CD4-positive, alpha-beta T cell treated with Interleukin-6 for 4 hours (primary cell): ENCODE measurements at places on chromosomes 5 and 9.

- DNase-seq, result no peak
Measured at GRCh38 chr9:124574534-124575375, 67.6 kb upstream of the NR5A1 start.

DNA sequence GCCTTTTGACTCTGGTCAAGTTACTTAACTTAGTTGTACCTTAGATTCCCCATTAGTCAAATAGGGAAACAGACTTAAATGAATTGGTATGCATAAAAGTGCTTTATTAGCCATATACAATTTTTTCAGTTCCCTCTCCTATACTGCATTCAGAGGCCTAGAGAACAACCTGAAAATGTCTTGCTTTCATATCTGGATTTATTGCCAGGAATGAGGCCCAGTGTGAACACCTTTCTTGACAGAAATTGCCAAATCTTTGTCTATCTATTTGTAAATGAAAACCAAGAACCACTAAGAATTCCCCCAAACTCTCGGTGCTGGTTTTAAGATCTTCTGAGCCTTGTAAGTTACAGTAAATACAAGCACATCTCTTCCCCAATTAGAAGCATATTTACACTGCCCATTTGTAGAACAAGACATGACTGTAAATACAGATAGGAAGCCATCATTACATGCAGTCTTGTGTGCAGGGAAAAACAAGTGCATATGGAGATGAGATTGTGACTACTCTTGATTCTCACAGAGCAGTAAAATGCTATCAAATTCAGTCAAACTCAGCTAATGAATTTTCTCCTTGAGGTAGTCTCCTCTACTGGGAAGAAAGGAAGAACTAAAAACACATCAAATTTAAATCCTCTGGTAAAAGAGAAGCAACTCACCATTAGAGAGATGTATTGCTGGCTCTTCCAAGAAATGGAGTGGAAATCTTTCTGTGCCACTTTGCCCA, 5.2 kb upstream of the FAM13B start:
- no peak for DNase-seq

GRCh38 chr5:93070938-93071337, 510.1 kb downstream of the NR2F1-AS1 start:
- no peak for DNase-seq

- peak; percentile 49 for DNase-seq
Measured at GRCh38 chr5:157540707-157541446, 34.7 kb downstream of the ADAM19 start.

DNA sequence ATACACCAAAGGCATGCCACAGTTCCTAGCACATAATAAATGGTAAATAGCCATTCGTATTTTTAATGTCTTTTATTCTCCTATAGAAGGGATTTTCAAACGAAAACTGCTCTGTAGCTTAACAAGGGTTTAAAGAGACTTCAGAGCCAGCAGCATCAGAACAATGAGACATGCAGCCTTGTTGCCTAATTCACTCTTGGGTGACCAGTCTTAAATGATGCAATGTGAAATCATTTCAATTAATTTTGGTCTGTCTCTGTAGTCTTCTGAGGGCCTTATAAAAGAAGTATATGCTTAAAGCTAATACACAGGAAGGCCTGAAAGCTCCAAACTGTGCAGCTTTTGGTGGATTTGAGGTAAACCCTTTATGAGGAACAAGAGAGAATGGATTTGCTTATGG, 888.8 kb upstream of the WWC1 start:
- DNase-seq, result no peak

- DNase-seq, result no peak
Measured at GRCh38 chr5:127650022-127650421, 1.1 kb downstream of the CTXN3 start.

DNA sequence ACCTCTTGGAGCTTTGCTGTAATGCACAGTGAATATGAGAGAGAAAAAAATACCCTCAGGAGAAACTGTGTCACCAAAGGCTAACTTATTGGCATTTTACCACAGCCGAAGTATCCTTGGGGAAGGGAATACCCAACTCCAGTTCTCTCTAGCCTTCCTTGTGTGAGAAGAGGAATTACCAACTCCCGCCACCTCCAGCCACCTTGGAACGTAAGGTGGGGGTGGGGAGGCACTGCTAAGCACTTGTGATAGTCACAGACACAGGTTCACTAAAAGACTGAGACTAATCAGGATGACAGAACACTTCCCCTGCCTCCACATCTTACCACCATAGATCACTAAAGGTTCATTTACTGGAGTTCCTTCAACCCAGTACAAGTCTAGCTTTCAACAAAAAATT, 102.0 kb upstream of the ADAMTS19 start:
- no peak for DNase-seq

DNA sequence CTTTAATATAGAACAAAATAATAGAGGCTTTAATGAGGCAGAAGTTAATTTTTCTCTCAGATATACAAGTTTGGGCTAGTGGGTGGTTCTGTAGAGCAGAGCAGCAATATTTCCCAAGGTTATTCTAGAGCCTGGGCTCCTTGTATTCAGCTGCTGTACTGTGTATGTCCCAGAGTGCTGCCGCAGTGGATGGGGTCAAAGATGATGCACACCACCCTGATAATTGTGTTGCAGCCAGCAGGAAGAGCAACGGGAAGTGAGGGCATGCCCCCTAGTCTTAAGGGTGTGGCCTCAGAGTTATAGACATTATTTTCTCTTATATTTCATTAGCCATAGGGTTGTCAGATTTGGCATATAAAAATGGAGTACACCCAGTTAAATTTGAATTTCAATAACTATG, 23.9 kb upstream of the KIF4B start:
- DNase-seq, result no peak

DNA sequence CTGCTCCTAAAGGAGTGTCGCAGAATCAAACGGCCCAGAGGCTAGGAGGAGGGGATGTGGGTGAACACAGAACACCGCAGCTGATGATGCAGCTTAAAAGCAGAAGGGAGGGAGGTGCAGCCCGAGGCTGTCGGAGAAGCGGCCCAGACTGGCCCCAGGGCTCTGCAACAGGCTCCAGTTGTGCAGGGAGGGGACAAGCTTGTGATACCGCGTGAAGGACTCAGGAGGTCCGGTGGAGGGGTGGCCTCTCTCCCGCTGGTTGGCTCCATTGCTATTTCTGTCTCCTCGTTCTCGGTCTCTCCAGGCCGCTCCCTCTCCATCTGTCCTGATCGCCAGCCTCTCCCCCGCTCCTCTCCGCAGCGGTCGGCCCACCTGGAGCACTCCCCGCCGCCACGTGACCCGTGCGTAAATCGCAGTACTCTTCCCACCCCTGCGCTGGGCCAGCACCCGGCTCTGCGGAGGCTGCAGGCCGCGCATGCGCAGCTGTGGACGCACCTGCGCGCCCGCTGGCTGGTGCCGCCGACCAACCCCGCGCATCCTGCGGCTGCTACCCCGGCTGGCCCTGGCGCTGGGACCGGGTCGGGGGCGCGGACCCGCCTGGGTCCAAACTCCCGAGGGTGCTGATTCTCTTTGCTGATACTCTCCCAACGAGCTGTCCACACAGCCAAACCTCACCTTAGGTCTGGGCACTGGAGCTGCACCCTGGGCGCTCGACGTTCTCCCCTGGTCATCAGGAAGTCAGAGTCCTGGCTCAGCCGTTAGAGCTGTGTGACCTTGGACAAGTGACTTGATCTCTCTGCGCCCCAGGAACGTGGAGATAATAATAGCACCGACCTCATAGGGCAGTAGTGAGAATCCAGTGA, 3.7 kb upstream of the STXBP1 start:
- peak; percentile 86 for DNase-seq

DNA sequence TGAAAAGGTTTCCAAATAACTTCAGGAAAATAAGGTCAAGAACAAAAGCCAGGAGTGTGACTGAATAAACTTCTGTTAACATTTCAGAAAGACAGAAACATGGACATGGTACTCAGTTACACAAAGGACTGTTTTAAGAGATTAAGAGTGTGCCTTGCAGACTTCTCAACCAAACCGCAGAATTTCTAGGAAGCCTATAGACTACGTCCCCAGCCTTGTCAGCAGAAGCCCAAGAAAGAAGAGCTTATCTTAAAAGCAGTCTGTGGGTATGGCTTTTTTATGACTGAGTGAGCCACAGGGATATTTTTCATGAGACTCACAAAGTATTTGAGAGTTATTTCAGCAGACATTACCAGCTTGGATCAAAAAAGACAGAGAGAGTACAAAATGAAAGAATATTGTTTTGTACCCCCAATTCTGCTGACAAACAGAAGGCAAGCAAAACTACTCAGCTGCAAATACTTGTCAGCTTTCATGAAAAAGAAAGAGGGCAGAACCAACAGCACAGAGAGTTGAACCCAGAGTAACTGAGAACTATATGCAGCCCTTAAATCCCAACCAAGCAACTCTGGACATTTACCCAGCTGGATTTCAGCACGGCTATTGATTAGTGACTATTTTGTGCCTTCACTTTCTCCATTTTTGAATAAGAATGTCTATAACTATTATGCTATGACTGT, 711.0 kb upstream of the CTNND2 start:
- DNase-seq, result no peak

GRCh38 chr5:9888501-9888901, 258.4 kb upstream of the TAS2R1 start:
- no peak for DNase-seq

- DNase-seq, result peak; percentile 30
Measured at GRCh38 chr5:134543820-134544614, 18.5 kb downstream of the JADE2 start.

- no peak for DNase-seq
Measured at GRCh38 chr9:127508901-127509260, 57.6 kb downstream of the LRSAM1 start.
